ENCODE measurements at places on chromosomes 16 and 17.

- DNase-seq, result no peak
Measured at GRCh38 chr16:56151621-56152020, 39.7 kb upstream of the GNAO1 start.

GRCh38 chr16:66706506-66706880 lies 9.9 kb upstream of the CMTM4 start:
- DNase-seq, result no peak

DNA sequence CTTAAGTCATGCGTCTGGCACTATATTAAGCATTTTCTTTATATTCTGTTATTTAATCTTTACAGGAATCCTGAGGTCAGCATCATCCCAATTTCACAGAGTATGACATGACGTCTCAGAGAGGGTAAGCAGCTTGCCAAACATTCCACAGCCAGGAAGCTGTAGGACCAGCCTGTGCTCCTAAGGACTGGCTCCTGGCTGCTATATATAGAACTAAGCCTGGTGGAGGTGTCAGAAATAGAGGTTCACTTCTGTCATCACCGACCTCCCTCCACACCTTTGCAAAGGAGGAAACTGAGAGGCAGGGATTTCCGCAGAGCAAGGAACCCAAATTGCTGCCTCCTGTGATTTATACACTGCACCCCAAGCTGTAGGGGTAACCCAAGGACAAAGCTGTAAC lies 37.9 kb upstream of the NDRG4 start:
- DNase-seq, result no peak

GRCh38 chr17:28807925-28808634 lies 34.5 kb downstream of the FAM222B start:
- no peak for DNase-seq

GRCh38 chr17:73867056-73867455 lies 222.8 kb upstream of the SDK2 start:
- DNase-seq, result no peak

DNA sequence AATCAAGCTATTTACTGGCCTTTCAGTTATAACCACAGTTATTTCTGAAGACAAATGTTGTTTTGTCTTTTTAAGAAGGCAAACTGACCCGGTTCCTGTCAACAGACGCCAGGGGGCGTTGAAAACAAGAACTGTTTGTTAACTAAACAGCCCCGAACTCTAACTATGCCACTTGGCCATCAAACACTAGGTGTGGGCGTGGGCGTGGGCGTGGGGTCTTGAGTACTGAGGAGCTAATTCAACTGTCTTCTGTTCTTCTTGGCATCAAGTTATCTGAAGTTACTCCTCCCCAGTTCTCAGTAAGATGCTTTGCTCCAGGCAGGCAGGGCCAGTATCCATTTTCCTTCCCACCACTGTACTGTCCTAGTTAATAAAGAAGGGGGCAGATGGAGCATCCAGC lies 63.3 kb upstream of the MTMR4 start:
- peak; percentile 43 for DNase-seq
